ENCODE measurements at places on chromosomes 13 and 19.

- no peak for DNase-seq
Measured at GRCh38 chr13:44413095-44413494, 39.5 kb downstream of the SERP2 start.

- peak; percentile 98 for DNase-seq
Measured at GRCh38 chr19:44447916-44448674, at the start of gene ZNF229. ZNF229 (minus strand) TSS chr19:44448472; CDS start chr19:44442847, 5,625 bp downstream.

DNA sequence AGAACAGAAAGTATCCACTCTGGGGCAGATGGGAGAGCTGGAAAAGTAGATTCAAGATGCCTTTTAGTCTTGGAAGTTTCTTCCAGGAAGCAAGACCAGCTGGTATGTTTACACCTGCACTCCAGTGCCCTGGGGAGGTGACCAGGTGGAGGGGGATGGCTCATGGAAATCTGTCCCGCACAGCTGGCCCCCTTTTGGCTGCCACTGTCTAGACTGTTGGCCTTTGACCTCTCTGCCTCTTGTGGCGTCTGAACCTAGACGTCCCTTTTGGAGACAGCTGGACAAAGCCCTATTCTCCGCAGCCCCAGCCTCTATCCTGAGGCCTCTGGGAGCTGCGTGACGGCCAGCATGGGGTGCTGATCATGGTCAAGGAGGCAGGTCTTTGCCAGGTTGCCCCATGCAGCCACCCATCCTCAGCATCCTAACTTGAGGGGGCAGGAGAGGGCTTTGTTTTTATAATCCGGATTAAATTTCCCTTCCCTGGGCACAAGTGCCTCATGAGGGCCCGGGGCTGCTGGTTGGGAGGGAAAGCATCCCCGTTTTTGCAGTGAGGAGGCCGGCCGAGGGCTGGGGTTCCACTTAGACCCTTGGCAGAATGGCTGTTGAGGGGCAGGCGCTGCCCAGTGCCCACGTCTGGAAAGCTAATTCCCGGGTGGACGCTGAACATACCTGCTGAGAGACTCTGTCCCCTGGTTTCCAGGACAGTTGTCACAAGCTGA, 17.3 kb upstream of the GDF15 start:
- no peak for DNase-seq

GRCh38 chr13:114134944-114135610, 2.7 kb upstream of the RASA3 start:
- no peak for DNase-seq

- no peak for DNase-seq
Measured at GRCh38 chr13:51879133-51879532, 17.4 kb downstream of the CCDC70 start.

- no peak for DNase-seq
Measured at GRCh38 chr13:95601906-95602305, 42.6 kb downstream of the DZIP1 start.

DNA sequence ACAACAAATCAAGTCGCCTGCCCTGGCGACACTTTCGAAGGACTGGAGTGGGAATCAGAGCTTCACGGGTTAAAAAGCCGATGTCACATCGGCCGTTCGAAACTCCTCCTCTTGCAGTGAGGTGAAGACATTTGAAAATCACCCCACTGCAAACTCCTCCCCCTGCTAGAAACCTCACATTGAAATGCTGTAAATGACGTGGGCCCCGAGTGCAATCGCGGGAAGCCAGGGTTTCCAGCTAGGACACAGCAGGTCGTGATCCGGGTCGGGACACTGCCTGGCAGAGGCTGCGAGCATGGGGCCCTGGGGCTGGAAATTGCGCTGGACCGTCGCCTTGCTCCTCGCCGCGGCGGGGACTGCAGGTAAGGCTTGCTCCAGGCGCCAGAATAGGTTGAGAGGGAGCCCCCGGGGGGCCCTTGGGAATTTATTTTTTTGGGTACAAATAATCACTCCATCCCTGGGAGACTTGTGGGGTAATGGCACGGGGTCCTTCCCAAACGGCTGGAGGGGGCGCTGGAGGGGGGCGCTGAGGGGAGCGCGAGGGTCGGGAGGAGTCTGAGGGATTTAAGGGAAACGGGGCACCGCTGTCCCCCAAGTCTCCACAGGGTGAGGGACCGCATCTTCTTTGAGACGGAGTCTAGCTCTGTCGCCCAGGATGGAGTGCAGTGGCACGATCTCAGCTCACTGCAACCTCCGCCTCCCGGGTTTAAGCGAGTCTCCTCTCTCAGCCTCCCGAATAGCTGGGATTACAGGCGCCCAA, at the start of gene LDLR:
Gene LDLR (plus strand): TSS at position 210 of the 760 bp plus-strand sequence. CDS start 86 bp downstream, at position 296.
- peak; percentile 97 for DNase-seq

DNA sequence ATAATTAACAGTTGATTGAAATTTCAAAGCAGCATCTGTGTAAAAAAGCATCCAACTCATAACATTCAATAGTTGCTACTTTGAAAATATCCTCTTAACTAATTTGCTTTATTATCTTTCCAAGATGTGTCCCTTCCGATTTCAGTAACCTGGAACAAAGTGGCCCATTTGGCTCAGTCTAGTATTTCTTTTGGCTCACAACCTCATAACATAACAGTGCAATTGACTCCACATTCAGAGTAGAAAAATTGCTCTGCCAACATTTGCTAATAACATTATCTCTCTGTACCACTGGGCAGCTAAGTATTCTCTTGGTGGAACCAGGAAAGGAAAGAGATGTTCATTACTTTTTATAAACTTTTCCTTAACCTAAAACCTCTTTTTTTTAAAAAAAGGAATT, 571.1 kb upstream of the ARGLU1 start:
- peak; percentile 26 for DNase-seq

DNA sequence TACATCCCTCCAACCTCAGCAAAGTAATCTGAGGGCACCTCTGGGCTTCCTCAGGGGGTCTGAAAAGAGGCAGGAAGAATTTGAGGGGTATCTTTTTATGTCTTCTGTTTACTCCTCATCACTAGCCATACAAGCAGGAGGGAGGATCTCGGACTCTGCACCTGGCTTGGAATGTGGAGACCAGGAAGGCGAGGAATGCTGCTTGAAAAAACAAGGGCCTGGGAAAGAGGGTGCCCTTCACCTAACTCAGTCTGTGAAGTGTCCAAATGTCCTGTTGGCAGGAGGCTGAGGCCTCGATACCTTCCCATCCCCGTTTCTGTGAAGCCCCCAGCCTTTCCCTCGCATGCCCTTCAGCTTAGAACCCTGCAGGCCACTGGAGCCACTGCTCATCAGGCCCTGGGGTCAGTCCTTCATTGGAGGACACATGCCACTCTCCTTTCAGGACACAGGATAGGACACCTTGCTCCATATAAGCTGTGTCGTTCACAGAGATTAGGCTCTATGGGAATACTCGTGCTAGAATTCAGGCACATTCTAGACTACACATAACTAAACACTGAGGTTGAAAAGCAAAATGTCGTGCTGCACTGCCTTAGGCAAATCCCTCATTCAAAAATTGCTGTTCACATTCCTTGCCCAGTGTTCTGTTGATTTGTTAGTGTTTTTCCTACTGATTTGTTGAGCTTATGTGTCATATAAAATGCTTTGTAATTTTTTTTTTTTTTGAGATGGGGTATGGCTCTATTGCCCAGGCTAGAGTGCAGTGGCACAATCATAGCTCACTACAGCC, 49.7 kb downstream of the ESD start:
- DNase-seq: no peak

GRCh38 chr19:2618611-2619010, 83.9 kb downstream of the GNG7 start:
- DNase-seq: no peak

DNA sequence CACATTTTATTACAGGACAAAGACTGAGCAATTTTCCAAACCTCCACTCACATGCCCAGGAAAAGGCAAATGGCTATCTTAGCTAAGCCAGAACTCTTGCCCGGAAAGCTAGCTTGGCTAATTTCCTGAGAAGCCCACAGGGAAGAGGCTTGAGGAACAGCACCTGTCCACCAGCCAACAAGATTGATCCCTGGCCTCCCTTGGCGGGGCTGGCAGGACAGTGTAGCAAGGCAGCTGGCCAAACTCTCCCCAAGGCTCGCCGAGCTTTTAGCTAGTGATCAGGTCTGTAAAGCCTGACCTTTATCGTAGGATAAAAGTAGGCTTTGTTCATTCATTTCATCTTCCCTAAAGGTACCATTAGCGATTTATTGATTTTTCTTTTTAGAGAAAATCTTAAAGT, 101.4 kb downstream of the UQCRFS1 start:
- no peak for DNase-seq

DNA sequence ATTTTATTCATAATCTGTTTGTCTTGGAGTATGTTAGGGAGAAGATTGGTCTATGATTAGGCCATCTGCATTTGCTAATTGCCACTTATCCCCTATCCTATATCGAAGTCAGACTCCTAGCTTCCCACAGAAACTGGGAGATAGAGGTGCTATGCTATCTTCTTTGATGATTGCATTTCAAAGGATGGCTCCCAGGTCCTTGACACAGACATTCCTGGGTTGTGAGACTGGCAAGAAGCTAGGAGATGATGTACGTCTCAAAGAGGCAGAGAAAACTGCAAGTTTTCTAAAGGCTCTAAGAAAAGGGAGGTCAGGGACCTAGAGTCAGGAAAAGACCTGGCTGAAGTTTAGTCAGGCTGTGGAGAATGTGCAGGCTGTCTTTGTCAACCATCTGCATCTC, 1251.9 kb downstream of the PCDH17 start:
- DNase-seq: no peak

- no peak for DNase-seq
Measured at GRCh38 chr13:73195091-73195490, 136.3 kb downstream of the KLF5 start.

DNA sequence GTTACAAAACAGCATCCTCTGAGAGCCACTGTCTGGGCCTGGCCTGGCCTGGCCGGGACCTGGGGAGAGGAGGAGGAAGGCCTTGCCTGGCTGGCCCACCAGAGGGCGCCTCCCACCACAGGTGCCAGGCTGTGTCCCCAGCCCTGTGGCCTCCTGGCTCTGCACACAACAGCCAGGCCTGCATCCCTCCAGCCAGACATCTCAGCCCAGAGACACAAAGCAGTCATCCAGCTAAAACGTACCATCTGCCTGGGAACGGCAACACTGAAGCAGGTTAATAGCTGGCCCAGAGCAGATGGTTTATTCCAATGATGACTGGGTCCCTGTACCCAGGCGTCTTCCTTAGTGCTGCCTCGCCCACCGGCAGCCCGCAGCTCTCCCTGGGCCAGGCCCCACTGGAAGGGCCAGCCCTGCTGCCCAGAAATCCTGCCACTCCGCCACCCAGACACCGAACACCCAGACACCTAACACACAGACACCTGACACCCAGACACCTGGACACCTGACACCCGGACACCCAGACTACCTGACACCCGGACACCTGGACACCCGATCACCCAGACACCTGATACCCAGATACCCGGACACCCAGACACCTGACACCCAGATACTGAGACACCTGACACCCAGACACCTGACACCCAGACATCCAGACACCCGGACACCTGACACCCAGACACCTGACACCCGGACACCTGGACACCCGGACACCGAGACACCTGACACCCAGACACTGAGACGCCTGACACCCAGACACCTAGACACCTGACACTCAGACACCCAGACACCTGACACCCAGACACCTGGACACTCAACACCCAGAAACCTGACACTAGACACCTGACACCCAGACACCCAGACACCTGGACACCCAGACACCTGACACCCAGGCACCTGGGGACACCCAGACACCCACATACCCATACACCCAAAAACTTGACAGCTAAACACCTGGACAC, 20.1 kb downstream of the C19orf12 start:
- DNase-seq: peak; percentile 88

GRCh38 chr13:102399791-102400674, 1.8 kb downstream of the FGF14 start:
- peak; percentile 55 for DNase-seq

DNA sequence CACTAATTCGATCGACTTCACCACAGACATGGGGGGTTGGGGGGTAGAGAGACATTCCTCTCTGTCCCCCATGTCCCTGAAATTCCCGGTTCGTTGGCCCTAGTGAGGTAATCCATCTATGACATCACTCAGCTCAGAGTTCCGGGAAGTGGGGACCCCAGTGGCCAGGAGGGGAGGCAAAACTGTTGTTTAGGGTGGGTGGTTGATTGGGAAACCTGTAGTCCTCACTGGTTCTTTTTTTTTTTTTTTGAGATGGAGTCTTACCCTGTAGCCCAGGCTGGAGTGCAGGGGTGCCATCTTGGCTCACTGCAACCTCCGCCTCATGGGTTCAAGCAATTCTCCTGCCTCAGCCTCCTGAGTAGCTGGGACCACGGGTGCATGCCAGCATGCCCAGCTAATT, at the start of gene ARRDC5:
Gene ARRDC5 (minus strand): TSS at position 101 of the 400 bp plus-strand sequence. CDS start 71 bp downstream, at position 30.
- DNase-seq: no peak

DNA sequence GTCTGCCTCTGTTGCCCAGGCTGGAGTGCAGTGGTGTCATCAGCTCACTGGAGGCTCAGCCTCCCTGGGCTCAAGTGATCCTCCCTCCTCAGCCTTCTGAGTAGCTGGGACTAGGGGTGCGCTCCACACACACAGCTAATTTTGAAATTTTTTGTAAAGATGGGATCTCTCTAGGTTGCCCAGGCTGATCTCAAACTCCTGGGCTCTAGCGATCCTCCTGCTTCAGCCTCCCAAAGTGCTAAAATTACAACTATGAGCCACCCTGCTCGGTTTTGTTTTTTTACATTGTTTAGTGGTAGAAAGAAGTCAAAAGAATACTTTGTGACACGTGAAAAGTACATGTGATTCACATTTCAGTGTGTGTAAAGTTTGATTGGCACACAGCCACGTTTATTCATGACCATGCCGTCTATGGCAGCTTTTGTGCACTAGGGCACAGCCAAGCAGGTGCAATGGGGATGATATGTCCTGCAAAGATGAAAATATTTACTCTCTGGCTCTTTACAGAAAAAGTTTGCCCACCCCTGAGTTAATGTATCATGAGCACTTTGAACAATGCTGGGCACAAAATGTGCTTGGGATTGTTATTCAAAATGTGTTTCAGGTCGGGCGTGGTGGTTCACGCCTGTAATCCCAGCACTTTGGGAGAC, 16.2 kb upstream of the NFIC start:
- no peak for DNase-seq

- DNase-seq: no peak
Measured at GRCh38 chr13:31747291-31747690, 8.0 kb downstream of the RXFP2 start.
